ENCODE measurements at places on chromosomes 16 and 17.

DNA sequence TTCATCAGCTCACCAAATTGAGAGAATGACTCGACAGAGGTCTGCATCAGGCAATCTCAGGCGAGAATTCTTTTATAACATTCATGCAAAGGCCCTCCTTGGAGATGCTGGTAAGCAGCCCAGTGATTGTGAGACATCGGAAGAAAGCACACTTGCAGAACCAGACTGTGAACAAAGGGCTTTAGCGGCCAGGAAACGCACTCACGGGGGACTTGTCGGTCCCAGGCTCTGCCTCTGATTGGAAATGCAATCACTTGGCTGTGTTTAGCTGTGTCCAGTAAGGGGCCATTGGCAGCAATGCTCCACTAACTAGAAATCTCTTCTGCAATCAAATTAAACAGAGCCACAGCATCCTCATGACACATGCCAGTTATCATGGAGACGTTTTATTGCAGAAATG is 226.7 kb upstream of the CDH13 start:
- DNase-seq = no peak

GRCh38 chr16:56679818-56680217 is 2.5 kb upstream of the MT1X start:
- no peak for DNase-seq

GRCh38 chr16:46975908-46976470 is 2.5 kb upstream of the DNAJA2 start:
- no peak for DNase-seq

DNA sequence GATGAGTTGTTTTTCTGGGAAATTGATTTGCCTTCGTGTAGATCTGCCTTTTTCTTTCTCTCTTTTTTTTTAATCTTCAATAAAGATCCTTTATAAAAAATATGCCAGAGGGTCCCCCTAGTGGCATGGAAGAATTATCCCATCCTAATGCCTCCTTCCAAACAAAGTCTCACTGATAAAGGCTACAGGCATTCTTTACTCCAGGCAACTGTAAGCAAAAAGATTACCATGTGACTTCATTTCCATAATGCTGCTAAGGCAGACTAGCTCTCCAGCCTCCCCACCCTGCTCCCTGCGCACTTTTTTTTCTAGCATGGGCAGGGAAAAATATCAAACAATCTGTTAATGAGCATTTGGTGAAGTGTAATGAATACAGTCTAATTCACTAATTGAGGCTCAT is 220.2 kb upstream of the CDH8 start:
- DNase-seq = no peak

DNA sequence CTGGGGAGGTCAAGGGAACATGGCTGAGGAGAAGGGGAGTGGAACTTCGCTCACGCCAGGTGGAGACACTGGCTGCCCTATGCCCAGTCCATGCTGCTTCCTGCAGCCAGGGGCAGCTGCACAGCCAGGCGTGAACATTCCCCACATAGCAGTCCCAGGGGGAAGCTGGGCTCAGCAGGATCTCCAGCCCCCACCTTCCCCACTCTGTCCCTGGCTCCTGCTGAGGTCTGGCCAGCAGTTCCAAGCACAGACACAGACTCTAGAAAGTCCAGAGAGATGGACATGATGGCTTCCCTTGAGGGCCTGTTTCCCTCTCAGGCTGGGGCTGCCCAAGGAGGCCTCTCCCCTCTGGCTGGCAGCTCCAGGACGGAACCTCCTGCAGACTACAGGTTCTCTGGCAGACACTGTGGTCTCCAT is 9.3 kb downstream of the JUP start:
- peak; percentile 34 for DNase-seq

GRCh38 chr17:61757168-61757567 is 106.2 kb downstream of the BRIP1 start:
- DNase-seq = no peak

DNA sequence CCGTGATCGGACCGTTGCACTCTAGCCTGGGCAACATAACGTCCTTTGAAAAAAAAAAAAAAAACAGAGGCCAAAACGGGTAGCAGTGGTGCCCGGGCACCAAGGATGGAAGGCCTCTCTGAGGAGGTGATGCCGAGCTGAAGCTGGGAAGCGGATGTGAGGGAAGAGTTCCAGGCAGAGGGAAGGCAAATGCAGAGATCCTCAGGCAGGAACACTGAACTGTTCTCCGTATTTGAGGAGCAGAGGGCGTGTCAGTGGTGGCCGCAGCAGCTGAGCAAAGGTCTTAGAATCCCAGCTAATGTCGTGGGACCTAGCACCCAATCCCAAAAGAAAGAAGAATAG is 656 bp upstream of the KCTD13 start:
- no peak for DNase-seq

GRCh38 chr16:86044241-86044671 is 145.3 kb downstream of the IRF8 start:
- peak; percentile 85 for DNase-seq

GRCh38 chr16:19940195-19940594 is 55.5 kb upstream of the GPRC5B start:
- DNase-seq = no peak

DNA sequence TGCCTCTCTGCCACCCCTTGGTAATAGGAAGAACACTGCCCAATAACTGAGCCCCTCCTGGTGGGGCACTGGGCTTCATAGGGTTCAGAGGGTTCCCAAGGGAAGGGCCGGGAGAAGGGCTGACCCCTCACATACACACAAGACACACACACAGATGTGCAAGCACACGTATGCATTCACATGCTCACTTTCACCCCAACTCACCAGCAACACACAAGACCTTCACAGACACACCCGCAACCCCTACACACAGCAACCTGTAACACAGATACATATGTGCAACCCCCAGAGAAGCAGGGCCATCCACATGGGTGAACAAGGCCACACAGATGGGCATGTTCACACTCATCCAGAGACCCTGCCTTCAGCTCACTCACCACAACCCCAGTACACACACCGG is 225.1 kb downstream of the ZNF423 start:
- DNase-seq = no peak

GRCh38 chr16:1613211-1613622 is 1.1 kb downstream of the CRAMP1 start:
- DNase-seq = no peak

DNA sequence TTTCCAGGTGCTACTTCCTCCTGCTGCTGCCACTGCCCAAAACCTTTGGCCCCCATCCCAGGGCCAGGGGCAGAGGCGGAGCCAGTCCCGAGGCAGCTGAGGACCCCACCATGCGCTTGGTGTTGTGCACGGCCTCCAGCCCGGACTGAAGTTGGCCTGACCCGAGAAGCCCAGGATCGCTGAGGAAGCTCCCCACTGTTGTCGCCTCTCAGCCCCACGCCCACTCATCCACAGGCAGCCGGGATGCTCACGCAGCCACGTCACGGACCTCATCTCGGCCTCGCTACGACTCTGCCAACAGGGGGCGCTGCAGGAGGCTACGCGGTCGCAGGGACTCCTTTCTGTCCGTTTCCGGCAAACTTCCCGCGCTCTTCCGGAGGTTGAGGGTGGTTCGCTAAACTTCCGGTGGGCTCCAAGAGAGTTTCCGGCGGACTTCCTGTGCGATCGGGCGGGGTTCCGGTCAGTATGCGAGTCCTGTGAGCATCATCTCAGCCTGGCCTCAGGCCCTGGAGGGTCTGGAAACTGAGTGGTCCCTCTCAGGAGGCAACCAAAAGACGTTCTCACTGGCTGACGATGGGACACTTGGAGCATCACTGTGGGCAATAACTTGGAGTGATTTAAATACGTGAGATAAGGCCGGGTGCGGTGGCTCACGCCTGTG is 12.4 kb downstream of the ZG16B start:
- DNase-seq = peak; percentile 87

DNA sequence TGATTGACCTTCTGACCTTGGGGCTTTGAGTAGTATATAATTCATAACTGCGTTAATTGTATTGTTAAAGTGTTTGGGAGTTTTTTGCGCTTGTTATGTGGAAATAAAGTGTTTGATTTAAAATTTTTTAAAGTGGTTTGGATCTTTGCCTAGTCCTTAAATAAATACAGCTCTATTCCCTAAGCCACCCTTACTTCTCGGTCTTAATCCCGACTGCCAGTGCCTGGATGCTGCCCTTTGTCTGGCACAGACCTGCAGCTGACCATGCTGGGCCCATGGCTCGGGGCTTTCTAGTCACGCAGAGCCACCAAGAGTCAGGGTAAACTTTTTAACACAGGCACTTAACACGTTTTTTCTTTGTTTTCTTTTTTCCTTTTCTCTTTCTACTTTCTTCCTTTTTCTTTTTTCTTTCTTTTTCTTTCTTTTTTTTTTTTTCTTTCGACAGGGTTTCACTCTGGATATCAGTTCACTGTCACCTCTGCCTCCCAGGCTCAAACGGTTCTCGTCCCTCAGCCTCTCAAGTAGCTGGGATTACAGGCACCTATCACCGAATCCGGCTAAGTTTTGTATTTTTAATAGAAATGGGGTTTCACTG is 19.6 kb upstream of the SLC5A11 start:
- no peak for DNase-seq

GRCh38 chr17:44903012-44903685 is 3.9 kb upstream of the EFTUD2 start:
- DNase-seq = no peak

GRCh38 chr17:57577751-57578607 is 167.1 kb downstream of the CCDC182 start:
- no peak for DNase-seq

DNA sequence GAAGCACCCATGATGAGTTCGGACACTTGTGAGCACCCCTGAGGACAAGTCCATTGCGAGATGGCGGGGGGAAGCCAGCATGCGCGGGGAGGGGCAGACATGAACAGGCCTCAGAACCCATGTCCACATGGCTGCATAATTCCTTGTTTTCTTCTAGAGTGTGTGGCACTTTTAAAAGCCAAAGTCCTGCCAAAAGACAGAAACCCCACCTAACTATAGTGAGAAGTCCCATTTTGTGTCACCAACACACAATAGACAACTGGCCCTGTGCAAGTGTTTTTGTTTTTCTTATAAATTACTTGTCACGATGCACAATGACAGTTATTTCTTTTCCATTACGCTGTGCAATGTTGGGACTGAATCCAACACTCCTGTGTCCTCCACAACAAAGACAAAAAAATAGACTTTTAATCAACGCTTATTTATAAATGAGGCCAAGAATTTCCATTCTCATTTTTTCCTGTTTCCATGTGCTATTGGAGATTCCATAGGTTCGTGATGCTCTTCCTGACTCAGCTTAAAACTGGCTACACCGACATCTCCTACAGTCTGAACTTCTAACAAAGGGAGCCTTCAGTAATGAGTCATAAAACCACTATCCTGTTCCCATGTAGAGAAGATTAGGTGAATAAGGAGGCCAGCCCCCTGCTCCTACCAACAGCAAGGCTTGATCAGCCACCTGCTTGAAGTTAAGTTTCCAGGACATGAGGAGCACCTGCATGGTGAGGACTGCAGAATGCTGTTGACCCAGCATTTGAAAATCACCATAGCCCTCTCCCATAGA is 98.9 kb downstream of the ZNF423 start:
- DNase-seq = no peak

DNA sequence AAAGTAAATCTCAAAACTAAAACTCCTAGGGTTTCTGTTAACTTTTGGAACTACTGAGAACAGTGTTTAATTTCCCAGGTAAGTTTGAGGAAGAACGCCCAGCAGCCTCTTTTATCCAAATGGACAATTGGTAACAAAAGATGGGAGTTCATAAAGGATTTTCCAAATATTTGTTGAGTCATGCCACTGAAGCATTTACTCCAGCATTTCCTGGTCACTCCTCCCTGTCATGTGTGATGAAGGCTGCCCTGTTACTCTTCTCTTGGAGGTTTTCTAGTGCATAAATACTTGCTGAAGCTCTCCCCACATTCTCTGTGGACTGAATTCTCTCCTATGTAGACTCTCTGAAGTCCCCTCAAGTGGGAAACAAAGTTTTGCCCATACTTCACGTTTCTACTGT is 16.5 kb downstream of the ZNF75A start:
- no peak for DNase-seq

DNA sequence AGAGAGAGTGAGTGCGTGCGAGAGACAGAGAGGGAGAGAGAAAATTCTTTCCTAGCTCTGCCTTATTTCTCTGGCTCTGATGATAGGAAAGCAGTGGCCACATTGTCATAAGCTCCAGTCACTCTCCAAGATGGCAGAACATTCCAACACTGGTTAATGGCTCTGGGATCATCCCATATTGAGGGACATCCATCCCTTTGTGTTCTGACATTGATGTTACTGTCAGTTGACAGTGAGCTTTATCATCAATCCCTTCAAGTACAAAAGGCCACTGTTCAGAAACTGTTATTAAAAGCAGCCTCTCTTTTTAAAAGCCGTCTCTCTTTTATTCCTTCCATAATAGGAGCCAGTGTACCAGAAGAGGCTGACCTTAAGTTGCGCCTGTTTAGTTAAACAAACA is 1084.9 kb upstream of the RBFOX1 start:
- DNase-seq = no peak

DNA sequence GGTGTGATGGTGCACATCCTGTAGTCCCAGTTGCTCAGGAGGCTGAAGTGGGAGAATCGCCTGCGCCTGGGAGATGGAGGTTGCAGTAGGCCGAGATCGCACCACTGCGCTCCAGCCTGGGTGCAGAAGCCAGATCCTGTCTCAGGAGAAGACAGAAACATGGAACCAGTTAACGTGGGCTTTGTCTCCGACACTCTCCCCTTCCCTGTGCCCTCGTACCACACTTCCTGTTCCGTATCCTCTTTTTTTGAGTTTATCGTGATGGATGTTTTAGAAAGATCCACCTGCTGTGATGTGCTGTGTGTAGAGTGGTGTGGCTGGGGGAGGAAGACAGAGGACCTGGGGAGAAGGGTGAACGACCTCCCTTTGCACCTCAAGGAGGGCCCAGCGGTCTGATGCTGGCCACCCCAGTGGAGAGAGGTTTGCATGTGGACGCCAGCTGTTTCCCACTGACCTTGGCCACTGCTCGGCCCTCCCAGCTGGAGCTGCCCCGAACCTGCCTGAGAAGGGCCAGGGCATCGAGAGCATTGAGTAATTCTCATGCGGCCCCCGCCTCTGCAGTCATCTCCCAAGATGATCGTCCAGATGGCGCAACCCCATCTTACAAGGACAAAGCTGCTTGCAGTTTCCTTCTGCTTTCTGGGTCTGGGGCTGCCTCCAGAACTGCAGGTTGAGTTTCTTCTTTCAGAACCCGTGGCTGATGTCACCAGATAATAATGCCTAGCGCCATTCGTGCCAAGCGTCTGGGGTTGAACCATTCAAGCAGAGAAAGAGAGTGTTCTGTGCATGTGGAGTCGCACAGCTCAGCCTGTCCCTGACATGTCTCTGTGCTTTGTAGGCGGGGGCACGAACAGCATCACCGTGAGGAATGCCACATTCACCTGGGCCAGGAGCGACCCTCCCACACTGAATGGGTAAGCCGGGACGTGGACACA is 126.3 kb downstream of the ABCC1 start:
- DNase-seq = no peak
